ENCODE measurements at places on chromosomes 6 and 20.

- DNase-seq: no peak
Measured at GRCh38 chr20:10634683-10635411, 39.0 kb downstream of the JAG1 start.

- no peak for DNase-seq
Measured at GRCh38 chr6:6224933-6225486, 95.5 kb downstream of the F13A1 start.

DNA sequence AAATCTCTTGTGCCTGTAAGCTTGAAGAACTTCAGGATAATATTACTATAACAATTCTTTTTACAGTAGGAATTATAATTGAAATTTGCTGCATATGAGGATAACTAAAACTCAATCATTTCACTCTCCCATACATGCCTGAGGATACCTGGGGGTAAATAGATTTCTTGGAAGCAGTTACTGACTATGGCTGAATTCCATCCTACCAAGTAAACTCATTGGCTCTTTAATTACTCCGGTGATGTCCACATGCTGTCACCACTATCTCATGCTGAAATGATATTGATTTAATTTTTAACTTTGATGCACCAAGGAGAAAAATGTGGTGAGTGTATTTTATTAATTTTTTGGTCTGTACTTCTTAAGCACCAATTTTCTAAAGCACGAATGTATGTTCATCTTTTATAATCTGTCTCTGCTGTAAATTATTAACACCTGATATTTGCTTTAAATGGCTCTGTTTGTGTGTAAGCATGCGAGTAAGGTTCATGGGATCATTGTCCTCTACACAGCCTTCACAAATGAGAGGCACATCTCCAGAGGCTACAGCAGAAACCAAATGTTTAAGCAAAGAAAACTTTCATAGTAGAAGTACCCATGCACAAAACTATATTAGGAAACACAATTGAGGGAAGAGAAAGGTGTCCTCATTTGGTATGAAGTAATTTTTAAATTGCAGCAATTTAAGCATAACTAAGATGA, 164.2 kb upstream of the POU3F2 start:
- DNase-seq: no peak

- no peak for DNase-seq
Measured at GRCh38 chr6:64383277-64383676, 747.7 kb downstream of the PHF3 start.

- DNase-seq: no peak
Measured at GRCh38 chr6:157240059-157240959, 83.0 kb downstream of the TMEM242 start.

GRCh38 chr6:157305670-157306653, 17.4 kb downstream of the TMEM242 start:
- DNase-seq: no peak

GRCh38 chr6:139593081-139593480, 218.6 kb upstream of the CITED2 start:
- DNase-seq: no peak

DNA sequence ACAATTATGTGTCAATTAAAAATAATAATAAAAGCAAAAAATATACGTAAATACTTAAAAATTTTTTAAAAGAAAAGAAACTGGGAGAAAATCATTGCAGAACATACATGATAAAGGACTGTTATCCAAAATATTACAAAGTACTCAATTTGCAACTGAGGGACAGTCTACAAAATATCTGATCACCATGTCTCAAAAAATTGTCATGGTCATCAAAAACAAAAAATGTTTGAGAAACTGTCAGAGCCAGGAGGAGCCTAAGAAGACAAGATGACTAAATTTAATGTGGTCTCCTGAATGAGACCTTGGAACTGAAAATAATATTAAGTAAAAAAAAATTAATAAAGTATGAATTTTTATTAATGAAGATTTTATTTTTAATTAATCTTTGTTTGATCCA, 43.5 kb downstream of the DTNBP1 start:
- no peak for DNase-seq

DNA sequence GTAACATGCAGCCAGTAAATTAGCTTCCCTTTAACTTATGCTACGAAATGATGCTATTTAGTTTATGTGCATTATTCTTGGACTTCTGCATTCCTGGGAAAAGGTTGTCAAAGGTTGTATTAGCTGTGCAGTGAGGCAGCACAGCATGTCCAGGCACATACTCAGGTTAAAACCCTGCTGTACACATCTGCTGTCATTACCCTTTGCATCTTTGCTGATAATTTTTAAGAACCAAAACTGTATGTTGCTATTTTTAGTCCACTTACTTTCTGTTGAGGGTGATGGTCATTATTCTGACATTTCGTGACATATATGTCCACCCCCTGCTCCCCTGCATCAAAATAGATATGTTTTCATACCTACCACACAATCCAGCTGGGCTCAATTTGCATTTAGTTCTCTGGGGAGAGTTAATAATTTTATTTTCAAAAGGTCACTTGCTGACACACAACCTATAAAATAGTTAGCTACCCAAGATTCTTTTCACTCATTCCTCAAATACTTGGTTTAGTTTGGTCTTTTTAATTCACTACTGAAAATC, 142.5 kb upstream of the SPACA1 start:
- DNase-seq: no peak

DNA sequence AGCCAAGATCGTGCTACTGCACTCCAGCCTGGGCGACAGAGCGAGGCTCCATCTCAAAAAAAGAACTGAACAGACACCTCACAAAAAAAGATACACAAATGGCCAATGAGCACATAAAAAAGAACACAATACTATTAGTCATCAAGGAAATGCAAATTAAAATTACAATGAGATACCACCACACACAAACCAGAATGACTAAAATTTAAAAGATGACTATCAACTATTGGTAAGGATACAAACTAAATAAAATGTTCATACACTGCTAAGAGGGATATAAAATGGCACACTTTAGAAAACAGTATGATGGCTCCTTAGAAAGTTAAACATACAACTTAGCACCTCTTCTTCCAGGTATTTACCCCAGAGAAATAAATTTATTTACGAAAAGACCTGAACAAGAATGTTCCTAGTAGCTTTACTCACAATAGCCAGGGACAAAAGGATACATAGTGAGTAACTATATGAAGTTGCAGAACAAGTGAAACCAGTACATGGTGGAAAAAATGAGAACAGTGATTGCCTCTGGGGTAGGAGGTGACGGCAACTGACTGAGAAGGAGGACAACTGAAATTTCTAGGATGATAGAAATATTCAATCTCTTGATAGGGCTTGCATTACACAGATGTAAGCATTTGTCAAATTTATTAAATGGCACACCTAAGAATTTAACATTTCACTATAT, 53.2 kb downstream of the FAM8A1 start:
- DNase-seq: no peak

DNA sequence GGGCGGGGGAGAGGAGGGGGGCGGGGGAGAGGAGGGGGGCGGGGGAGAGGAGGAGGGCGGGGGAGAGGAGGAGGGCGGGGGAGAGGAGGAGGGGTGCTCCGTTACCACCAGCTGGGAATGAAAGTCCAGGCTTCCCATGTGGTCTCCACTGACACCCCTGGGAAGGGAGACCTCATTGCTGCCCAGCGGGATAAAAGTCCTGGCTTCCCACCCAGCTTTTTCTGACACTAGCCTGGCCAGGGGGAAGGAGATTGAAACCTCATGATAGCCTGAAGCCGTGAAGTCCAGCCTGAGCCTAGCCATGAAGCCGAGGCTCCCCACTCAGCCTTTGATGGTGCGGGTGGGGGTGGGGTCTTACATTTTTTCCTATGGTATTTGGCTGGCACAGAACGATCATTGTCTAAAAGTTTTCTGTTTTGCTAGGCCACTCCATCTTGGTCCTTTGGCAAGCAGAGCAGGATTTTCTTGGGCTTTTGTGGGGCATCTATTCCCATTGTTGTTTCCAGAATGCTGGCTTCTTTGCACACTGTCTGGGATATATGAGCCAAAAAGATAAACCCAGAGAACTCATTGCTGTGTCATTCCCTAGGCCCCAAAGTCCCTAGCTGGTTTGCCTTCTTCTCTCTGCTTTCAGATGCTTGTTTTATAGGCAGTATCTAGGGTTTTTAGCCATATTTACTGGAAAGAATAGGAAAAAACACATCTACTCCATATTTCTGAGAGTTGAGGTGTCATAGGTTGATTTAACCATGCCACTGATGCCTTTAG, 67.9 kb upstream of the RNF24 start:
- DNase-seq: no peak

DNA sequence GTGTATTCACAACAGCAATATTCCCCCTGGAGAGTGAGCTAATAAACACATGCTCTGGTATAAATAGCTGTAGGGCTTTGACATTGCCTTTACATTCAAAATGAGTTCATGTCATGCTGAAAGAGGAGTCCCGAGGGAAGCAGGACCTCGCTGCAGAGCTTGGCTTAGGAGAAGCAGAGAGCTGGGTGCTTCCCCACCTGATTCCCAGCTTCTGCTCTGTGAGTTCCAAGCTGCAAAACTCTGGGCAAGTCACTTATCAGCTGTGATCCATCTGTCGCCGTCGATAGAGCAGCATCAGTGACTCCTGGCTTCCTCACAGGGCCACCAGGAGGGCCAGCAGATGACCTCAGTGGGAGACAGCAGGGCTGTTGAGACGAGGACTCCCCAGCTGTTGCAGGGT, 241.8 kb downstream of the ANKRD60 start:
- no peak for DNase-seq

GRCh38 chr6:163902993-163903392, 488.5 kb downstream of the QKI start:
- no peak for DNase-seq

GRCh38 chr20:43305749-43306148, 116.0 kb upstream of the PTPRT start:
- no peak for DNase-seq

DNA sequence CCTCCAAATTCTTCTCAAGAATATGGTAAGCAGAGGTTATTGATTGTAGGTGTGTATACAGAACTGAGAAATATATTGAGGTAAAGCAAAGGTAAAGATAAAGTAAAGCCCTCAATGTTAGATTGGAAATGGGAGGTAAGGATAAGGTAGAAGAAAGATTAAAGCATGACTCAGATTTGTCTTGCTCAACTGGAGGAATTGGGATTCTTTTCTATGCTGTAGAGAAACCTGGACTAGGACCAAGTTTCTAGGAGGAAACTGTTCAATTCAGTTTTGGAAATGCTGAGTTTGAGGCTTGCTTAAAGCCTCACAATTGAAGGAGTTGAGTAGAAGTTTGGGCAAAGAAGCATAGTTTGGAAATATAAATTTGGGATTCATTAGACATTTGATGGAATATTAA, 634.0 kb upstream of the PTCHD4 start:
- no peak for DNase-seq

GRCh38 chr6:118663993-118664985, 12.9 kb upstream of the CEP85L start:
- DNase-seq: no peak

- DNase-seq: no peak
Measured at GRCh38 chr20:38843346-38843745, 37.8 kb downstream of the PPP1R16B start.

DNA sequence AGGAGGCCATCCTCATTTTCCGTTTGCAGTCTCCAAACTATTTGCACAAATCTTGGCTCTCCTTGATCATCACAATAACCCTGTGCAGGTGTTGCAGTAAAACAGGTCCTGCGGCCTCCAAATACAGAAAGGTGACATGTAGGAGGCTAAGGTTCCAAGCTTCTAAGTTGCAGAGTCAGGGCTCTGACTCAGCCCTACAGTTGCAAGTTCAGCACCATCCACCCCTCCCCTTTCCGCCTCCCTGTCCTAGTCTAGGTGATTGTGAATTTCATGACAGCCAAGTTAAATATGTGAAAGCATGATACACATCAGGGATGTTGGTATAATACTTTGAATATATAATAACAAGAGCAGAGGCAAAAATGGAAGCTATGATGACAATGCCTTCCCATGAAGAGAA, 317.3 kb upstream of the CDH4 start:
- DNase-seq: no peak

- no peak for DNase-seq
Measured at GRCh38 chr6:14804785-14805210, 441.1 kb upstream of the JARID2 start.

DNA sequence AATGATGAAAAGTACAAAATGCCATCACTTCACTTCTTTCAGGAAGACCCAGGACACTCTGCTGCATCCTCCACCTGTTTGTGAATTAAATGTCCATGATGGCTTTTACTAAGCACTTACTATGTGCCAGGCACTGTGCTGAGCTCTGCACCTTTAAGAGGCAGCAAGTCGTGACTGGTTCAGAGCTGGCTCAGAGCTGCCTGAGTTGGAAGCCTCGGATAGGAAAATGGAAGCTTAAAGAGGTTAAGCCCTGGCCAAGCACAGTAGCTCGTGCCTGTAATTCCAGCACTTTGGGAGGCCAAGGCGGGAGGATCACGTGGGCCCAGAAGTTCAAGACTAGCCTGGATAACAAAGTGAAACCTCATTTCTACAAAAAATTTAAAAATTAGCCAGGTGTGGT, 95.6 kb downstream of the SNX5 start:
- DNase-seq: no peak

GRCh38 chr20:31996996-31997395, 13.2 kb upstream of the CCM2L start:
- no peak for DNase-seq

GRCh38 chr6:63305277-63305676, 14.5 kb downstream of the LGSN start:
- no peak for DNase-seq

DNA sequence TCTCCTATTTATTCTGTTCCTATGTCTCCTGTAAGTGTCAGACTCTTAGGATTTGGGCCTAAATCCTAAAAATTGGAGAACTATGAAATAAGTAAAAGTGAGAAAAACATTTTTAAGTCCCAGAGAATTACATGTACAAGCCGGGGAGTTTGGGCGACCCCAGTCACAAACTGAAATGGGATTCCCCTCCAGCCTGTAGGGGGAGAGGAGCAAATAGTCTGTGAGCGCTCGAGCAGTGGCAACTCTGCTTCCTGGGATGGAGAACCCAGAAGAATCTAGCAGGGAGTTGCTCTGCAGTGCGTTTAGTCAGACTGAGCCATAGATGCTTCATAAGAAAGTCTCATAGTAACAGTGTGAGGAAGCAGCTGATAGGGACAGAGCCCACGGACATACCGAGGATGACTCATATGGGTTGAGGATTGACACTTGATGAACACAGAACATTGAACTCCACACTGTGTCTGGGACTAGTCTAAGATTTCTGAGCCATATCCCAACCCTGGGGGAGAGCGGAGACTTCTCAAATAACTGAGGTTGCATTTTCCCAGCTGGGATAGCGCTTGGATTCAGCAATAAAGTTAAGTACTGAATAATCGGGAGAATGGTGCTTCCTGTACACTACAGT, 437.2 kb downstream of the BCKDHB start:
- no peak for DNase-seq

GRCh38 chr20:22371843-22372242, 212.5 kb downstream of the FOXA2 start:
- no peak for DNase-seq

All from right renal cortex interstitium (tissue), 3 donors.